Karpas-422 (cell line): ENCODE measurements at places on chromosomes 3 and 15.
A peak's percentile ranks its signal among the peaks of the same experiment; 100 is the strongest.

- DNase-seq = no peak
These were observed 60.2 kb downstream of the DENND4A start for GRCh38 chr15:65731926-65732325.

DNA sequence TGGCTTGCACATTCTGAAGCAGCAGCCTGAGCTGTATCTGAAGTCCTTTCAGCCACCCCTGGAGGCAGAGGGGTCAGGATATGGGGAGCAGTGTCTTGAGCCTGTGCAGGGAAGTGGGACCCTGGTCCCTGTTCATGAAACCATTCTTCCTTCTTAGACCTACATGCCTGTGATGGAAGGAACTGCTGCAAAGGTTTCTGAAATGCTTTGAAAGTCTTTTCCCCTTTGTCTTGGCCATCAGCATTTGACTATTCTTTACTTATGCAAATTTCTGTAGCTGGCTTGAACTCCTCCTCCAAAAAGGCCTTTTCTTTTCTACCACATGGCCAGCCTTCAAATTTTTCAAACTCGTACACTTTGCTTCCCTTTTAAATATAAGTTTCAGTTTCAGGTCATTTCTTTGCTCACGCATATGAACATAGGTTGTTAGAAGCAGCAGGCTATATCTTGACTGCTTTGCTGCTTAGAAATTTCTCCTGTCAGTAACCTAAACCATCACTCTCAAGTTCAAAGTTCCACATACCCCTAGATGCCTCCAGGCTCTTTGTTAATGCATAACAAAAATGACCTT lies 62.3 kb downstream of the GALK2 start:
- peak; percentile 49 for DNase-seq

GRCh38 chr3:108662142-108662738 lies 72.7 kb downstream of the DZIP3 start:
- DNase-seq = peak; percentile 87

- DNase-seq = no peak
These were observed 395.3 kb downstream of the IL5RA start for GRCh38 chr3:2714834-2715233.
